ENCODE measurements at places on chromosomes 4 and X. TPM values are rescaled to one million over a fixed set of nuclear protein-coding genes. Genes with fewer than 3 reads are reported as not detected.

Gene TRMT2B
- total RNA-seq = 9.7 TPM

Gene HERC6
- total RNA-seq = 2.9 TPM

Gene NAP1L3
- not detected for total RNA-seq

Gene LRBA
- 55.5 TPM for total RNA-seq

Gene FHIP1A
- total RNA-seq = 18.4 TPM

Gene FAM184B
- total RNA-seq = not detected

Gene F9
- not detected for total RNA-seq

Gene SOD3
- total RNA-seq = 0.21 TPM

Gene UNC5C
- total RNA-seq = not detected

Gene ZXDB
- total RNA-seq = 16.8 TPM

Gene SMARCA5
- total RNA-seq = 28.0 TPM

Gene BTK
- not detected for total RNA-seq

Gene SH3BP2
- total RNA-seq = 13.1 TPM

Gene DDX3X
- total RNA-seq = 173 TPM

Gene WDR44
- 13.1 TPM for total RNA-seq
